ENCODE measurements at places on chromosomes 16 and 17.

DNA sequence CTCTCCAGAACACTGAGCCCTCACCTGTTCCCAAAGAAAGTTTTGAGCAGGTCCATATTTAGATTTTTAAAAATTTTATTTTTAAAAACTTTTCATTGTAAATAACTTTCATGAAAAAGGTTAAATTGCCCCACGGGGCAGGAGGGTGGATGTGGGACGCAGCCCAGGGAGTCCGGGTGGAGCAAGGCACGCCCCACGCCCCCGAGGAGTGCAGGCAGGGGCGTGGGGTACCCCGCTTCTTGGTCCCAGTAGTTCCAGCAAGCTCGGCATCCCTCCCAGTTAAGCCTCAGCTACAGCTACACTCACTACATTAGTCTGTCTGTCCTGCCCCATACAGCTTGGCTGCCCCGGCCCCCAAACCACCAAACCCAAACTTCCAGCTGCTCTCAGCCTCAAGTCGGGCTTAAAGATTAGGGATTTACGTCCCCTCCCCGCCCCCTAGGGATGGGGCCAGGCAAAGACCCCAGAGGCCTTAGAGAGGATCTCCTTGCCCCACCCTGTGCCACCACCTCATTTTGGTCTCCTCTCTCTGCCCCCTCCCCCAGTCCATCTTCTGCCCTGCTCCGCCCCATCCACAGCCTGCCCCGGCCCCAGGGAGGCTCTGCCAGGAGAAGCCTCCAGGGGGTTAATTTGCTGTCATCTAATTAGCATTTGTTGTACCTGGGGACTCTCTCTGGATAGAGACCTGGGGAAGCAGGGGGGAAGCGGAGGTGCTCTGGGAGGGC is 4.6 kb downstream of the FOXJ1 start:
- no peak for DNase-seq

- no peak for DNase-seq
These were observed 4.4 kb downstream of the AHSP start for GRCh38 chr16:31532120-31532519.

- no peak for DNase-seq
These were observed 12.4 kb upstream of the CACNG4 start for GRCh38 chr17:66952031-66952524.

DNA sequence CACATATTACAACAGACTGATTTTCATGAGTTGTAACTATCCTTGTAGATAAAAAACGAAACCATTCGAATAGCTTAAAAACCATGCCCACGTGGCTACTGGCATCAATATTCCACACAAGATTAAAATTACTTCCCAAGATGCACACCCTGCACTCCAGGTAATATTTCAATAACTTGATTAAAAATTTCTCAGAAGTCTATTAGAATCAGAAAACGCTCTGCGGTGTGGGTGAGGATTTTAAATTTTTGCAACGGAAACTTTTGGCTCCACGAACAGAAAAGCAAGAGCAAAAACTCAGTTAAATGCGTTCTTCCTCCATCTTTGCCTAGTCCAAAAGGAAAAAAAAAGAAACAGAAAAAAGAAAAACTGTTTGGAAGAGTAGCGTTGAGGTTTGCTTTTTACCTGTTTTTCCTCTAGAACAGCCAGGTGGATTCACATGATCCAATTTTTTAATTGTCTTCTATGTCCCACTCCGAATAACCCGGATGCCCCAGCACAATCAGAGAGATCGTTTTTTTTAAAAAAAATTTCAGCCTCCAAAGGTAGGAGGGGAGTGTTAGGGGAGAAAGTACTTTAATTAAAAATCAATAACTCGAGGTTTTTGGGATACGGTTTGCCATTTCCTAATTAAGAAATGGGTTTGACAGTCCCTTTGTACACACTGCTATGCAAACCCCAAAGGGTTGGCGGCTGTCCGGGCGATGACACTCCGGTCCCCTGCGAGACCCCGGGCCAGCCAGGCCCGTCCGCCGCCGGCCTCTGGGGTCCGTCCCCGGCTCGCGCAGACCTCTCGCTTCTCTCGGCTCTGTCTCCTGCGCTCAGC is 708 bp upstream of the NFAT5 start:
- DNase-seq = no peak

DNA sequence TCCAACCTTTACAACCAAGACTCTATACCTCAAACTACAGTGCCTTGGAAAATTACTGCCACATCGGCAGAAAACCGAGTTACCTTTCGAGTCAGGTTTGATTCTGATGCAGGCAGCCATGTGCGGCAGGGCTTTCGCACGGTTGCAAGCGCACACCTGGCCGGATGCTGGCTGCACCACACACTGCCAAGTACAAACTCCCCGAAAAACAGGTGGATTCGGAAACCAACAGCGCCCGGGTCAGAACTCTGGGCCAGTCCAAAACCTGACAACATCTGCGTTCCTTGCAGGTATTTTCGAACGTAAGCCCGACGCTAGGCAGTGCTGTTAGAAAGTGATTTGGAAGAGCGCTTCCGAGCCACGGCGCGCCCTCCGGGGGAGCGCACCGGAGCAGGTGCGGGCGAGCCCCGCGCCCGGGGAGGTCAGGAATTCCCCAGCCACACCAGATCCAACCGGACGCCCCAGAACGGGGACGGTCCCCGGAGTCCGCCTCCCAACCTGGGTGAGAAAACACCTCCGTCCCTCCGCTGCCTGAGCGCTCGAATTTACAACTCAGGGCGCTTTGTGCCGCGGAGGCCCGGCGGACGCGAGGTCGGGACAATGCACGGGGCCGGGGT is 1.2 kb downstream of the USP7 start:
- DNase-seq = peak; percentile 56
